ENCODE measurements at places on chromosomes 7 and 10.

DNA sequence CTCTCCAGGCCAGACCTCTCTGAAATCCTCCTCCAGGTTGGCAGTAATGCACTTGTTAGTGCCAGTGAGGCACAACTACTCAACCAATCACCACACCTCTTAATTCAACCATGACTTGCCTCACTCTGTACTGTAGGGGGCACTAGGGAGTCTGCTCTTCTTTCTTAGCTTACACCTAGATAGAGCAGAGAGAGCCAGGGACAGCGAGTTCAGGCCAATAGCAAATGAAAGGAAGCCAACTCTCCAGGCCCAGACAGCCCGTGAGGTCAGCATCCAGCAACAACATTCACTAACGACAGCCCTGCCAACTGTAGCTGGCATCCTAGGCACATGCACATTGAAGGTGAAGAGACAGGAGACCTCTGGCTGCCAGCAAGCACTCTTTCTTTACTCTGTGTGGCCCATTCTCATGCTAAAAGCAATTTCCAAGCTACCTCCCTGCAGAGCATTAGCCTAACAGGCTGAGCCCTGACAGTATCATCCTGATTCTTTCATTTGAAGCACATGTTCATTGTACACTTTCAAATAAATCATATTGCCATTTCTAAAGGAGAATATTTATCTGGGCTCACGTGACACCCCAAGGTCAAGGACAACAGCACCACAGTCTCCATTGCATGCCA, 136.3 kb downstream of the DPY19L1 start:
- no peak for DNase-seq

- no peak for DNase-seq
Observed at GRCh38 chr10:60739558-60739957, 38.7 kb upstream of the CDK1 start.

- no peak for DNase-seq
Observed at GRCh38 chr7:66269978-66270377, 64.8 kb downstream of the TPST1 start.

- no peak for DNase-seq
Observed at GRCh38 chr10:18658271-18659124, 733 bp upstream of the ARL5B start.

- no peak for DNase-seq
Observed at GRCh38 chr7:92460109-92460508, 12.8 kb downstream of the GATAD1 start.

DNA sequence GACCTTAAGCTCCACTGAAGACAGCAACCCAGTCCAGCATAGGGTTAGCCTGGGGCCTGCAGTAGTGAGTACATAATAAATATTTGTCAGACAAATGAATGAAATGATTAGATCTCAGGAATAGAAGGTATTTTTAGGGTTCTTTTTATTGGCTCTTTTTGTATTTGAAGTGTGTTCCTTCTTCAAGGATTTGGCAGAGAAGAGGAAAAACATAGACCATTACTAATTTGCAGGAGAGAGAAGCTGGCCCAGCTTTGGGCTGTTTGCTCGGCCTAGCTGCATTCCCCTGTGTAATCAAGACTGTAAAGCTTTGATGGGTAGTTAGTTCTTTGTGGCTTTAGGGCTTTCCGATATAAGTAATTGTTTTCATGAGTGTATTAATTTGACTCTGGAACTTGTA, 64.2 kb downstream of the CNNM2 start:
- DNase-seq, result no peak

DNA sequence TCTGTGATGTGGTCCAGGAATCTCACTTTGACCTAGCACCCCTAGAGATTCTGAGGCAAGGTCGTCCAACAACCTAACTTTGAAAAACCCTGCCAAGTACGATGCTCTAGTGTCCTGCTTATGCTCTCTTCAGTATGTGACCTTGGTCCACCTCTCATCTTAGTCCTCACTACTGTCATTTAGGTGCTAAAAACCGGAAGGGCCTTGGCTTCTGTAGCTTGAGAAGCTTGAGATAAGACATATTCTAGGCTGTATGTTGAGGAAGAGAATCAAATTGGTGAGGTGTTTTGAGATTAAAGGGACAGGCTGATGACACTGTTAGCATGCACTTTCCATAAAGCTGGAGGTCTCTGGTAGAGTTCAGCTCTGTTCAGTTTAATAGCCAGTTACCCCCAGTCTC, 57.0 kb upstream of the MTPN start:
- no peak for DNase-seq

GRCh38 chr7:140016540-140016939, 46.2 kb downstream of the PARP12 start:
- DNase-seq, result no peak

- DNase-seq, result no peak
Observed at GRCh38 chr10:69965919-69966662, 86.6 kb upstream of the MACROH2A2 start.

GRCh38 chr10:126262233-126262838, 125.9 kb downstream of the ADAM12 start:
- no peak for DNase-seq

DNA sequence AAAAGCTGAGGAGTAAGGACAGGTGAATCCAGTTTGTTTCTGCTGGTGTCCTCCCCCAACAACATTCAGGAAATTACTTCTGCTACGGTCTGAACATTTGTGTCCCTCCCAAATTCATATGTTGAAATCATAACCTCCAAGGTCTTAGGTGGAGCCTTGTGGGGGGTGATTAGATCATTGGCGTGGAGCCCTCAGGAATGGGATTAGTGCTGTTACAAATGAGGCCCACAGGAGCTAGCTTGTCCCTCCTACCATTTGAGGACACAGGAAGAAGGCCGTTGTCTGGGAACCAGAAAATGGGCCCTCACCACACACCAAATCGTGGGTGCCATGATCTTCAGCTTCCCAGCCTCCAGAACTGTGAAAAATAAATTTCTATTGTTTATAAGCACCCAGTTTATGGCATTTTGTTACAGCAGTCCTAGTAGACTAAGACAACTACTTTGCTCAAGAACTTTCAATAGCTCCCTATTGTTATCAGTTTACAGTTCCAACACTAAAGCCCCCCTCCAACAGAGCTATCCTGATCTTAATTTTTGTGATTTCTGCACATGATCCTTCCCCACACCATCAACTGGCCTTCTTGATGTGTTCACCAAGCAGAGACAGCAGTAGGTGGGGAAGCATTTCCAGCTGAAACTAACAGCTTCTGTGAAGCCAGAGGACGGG, 2.1 kb upstream of the LRMDA start:
- no peak for DNase-seq
